ENCODE measurements at places on chromosomes 2 and 18. TPM values are rescaled to one million over a fixed set of nuclear protein-coding genes. Genes with fewer than 3 reads are reported as not detected.

UGT1A4 gene
- total RNA-seq, result not detected

DYSF gene
- total RNA-seq, result not detected

PSTPIP2 gene
- 8.2 TPM for total RNA-seq

FAM161A gene
- total RNA-seq, result 2.6 TPM

DNA sequence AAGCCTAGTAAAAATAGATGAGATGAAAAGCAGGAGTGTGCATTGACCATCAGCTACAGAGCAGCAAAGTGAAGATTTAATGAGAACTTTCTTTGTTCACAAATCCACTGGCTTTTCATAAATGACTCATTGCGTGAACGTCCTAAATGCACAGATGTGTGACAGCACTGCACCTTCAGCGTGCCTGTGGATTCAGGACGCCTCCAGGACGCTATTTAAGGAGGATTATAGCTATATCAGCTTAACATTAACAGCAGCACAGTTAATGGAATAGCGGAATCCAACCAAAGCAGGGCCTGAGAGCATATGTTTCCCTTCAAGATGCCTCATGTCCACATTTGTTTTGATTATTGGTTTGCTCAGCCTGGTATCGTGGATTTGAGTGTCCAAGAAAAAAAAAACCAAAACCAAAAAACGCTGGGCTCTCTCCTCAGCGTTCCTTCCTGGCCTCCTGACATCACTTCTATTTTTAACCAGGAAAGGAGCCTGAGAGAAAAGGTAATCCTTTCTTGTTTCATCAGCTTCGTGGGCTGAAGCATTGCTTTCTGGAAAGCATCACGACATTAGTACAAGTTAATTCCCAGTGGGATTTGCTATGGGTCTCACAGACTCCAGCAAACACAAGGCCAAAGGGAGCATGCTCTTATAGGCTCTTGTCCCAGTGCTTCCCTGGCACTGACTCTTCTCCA, 447.0 kb upstream of the SMIM21 start:
- no peaks in the 10 kb centered on the region for H3K27me3 ChIP-seq
- H3K4me3 ChIP-seq, result no peak overlapping the region
- no peak overlapping the region for H3K27ac ChIP-seq
- H3K36me3 ChIP-seq, result no peaks in the 10 kb centered on the region

GRCh38 chr18:79740521-79741361, 57.0 kb upstream of the KCNG2 start:
- H3K27ac ChIP-seq, result no peak overlapping the region
- no peak overlapping the region for H3K4me3 ChIP-seq
- no peak for DNase-seq
- H3K27me3 ChIP-seq, result no peaks in the 10 kb centered on the region
- no peaks in the 10 kb centered on the region for H3K4me1 ChIP-seq

GRCh38 chr2:239546541-239546940, 145.7 kb upstream of the HDAC4 start:
- no peak for DNase-seq
- H3K27ac ChIP-seq, result no peak overlapping the region
- H3K4me1 ChIP-seq, result no peaks in the 10 kb centered on the region
- no peak overlapping the region for H3K4me3 ChIP-seq
- H3K36me3 ChIP-seq, result no peaks in the 10 kb centered on the region

GRCh38 chr18:12744103-12744502, 41.3 kb downstream of the PSMG2 start:
- no peak overlapping the region for H3K4me3 ChIP-seq
- H3K27me3 ChIP-seq, result no peaks in the 10 kb centered on the region
- peak; percentile 84 for DNase-seq
- peaks cover 8% of the 10 kb centered on the region for H3K4me1 ChIP-seq
- H3K36me3 ChIP-seq, result no peaks in the 10 kb centered on the region
- H3K27ac ChIP-seq, result no peak overlapping the region

GRCh38 chr18:35245719-35246317, 5.0 kb downstream of the ZNF397 start:
- no peak overlapping the region for H3K4me3 ChIP-seq
- peaks cover 16% of the 10 kb centered on the region for H3K36me3 ChIP-seq
- DNase-seq, result no peak

Measured in fibroblast of lung (primary cell).